Foreskin fibroblast (primary cell): ENCODE measurements at places on chromosomes 3 and 15.

DNA sequence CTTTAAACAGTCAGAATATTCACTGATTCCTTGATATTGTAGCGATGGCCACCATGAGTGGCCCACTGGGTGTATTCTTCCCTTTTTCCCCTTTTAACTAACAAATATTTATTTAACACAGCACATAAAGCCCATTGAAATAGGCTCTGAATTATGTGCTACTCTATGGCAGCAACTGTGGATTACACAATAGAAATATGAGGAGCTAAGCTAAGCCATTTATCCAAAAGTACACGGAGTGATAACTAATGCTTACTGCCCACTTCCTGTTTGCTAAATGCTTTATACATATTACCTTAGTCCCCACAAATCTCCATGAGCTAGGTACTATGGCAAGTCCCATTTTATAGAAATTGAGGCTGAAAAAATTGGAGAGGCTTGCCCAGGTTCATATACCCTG, 17.9 kb downstream of the ILDR1 start:
- DNase-seq: no peak

DNA sequence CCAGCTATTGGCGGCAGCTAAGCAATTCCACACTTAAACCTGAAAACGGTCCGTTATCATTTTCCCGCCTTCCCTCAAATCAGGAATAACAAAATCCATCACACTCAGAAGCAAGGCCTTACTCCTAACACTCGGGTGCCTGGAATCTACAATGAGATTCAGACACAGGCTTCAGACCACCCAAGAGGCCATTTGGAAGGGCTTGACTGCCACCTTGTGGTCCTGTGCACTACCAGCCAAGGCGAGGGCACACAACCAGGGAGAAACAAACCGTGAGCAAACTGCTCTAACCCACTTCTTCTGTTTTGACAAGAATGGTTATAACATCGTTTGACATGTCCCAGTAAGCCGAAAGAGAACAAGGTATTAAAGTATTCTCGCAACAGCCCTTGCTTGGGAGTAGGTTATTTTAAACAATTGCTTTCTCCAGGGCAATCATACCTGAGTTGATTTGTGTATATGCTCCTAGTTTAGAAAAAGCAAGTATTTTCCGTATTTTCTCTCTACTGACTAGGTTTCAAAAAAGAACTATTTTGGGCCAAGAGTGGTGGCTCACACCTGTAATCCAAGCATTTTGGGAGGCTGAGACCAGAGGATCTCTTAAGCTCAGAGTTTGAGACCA, 40.1 kb upstream of the TAFA4 start:
- peak; percentile 31 for DNase-seq

- no peak for DNase-seq
Measured at GRCh38 chr3:24830230-24831152, 335.8 kb upstream of the THRB start.

DNA sequence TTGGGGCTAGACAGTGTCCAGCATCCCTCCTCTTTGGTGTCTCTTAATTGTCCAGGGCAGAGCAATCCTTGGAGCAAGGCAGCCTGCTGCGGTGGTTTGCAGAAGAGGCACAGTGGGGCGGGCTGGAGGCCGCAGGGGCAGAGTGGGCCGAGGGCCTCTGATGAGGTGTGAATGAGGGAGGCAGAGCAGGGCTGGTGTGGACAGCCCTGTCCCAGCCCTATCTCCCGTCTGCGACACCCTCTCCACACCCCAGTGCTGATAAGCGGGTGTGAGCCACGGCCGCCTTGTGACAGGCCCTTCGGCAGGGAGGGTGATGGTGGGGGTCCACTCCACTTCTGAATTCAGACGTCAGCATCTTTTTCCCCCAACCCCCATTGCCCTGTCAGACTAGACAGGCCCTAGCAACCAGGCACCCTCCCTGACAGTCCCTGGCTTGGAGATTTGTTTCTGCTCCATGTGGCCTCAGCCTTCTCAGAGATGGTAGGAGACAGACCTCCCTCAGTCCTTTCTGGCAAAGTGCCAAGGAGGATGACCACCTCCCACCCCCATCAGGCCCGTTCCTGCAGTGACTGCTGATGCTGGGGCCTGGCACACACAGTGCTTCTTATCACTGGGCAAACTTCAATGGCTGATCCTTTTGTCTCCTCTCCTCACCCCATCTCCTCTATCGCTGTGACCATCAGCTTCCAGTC, 37.3 kb downstream of the EXOG start:
- DNase-seq: no peak

DNA sequence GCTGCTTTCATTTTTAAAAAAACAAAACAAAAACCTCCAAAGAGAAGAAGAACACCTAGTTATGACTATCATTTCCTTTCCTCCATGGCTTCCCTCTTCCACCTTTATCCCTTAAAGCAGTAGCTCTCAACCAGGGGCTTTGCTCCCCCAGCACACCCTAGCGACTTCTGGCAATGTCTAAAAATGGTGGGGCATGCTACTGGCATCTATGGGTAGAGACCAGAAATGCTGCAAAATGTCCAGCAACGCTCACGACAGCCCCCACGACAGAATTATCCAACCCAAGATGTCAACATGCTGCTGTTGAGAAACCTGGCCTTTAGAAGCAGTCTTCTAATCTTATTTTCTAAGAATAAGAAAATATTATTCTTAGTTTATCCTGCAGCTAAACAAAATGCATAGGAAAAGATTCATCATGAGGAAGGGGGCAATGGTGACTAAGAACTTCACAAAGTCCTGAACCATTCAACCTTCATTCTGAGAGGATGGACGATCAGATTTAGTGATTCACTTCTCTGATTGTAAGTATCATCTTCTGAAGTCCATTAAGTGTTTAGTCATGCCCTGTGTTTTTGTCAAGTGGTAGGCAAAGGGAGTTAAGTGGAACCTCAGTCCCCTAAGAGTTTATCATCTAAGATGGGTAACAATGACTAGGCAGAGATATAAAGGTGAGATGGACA, 81.7 kb downstream of the CCNL1 start:
- no peak for DNase-seq
